ENCODE measurements at places on chromosomes 6 and 20.

DNA sequence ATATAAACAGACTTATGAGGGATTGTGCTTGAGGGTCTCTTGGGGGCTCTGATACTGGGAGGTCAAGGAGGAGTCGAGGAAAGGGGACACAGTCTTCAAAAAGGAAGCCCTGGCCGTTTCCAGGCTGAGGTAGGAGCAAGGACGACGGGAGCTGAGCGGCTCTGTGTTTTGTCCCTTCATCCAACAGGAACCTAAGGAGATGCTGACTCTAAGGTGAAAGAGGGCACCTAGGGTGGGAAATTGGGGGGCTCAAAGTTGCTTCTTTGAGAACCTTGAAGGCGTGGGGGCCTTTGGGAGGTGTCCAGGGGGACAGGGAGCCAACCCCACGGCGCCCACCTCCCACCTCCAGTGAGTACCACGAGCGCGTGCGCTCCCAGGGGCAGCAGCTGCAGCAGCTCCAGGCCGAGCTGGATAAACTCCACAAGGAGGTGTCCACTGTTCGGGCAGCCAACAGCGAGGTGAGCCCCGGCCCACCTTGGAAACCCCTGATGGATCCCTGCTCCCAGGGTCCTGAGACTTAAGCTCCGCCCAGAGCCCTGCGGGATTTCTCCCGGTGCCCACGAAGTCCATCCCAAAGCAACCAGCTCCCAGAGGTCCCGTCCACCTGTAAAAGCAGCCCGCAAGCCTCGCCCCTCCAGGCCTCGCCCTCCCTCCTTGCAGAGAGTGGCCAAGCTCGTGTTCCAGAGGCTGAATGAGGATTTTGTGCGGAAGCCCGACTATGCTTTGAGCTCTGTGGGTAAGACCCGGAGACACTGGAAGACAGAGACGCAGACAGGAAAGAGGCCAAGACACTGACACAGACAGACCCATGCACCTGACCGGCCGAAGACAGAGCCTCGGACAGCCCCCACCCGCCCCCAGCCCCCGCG, 2.9 kb downstream of the SPAG4 start:
- no peak for DNase-seq

- no peak for DNase-seq
Observed at GRCh38 chr6:168333039-168333438, 13.5 kb upstream of the DACT2 start.

- no peak for DNase-seq
Observed at GRCh38 chr6:144435602-144436426, 150.7 kb downstream of the UTRN start.

DNA sequence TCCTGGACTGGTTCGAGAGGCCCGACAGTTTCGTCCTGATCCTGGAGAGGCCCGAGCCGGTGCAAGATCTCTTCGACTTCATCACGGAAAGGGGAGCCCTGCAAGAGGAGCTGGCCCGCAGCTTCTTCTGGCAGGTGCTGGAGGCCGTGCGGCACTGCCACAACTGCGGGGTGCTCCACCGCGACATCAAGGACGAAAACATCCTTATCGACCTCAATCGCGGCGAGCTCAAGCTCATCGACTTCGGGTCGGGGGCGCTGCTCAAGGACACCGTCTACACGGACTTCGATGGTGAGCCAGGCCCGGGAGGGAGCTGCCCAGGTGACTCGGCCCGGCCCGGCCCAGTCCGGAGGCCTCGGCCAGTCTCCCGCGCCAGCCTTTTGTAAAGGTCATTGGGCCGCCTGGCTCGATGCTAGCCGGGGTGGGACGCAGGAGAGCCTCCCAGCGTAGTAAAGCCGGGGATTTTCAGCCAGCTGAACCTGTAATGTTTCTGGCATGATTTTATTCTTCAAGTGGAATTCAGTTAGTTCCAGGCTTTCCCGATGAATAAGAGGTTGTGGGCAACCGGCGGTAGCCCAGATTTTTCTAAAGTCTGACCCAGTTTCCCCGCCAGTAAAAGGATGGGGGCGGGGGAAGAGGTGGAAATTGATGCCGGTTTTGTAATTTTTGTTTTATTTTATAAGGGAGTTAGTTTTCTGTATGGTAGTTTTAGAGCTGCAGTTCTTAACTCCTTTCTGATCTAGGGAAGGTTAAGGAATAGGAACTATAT, 1.4 kb downstream of the PIM1 start:
- no peak for DNase-seq

GRCh38 chr20:62508641-62509051, 32.9 kb upstream of the GATA5 start:
- DNase-seq, result no peak

DNA sequence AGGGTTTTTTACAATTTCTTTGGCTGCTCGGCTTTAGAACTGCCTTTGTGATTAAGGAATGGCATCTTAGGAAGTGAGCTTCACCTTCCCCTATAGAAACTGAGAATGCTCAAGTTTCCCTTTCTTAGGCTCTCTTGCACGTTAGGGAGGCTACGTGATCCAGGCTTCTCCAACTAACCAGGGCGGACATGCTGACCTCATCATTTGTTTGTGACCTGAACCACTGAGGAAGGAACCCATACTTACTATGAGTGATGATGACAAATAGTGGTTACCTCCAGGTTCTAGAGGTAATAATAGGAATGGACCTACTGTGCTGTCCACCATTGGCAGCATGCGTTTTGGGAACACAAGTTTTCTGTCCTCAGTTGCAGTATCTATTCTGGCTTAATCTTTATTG, 645.8 kb downstream of the C6orf118 start:
- DNase-seq, result no peak

- DNase-seq, result no peak
Observed at GRCh38 chr6:9535106-9535505, 879.8 kb downstream of the TFAP2A start.

DNA sequence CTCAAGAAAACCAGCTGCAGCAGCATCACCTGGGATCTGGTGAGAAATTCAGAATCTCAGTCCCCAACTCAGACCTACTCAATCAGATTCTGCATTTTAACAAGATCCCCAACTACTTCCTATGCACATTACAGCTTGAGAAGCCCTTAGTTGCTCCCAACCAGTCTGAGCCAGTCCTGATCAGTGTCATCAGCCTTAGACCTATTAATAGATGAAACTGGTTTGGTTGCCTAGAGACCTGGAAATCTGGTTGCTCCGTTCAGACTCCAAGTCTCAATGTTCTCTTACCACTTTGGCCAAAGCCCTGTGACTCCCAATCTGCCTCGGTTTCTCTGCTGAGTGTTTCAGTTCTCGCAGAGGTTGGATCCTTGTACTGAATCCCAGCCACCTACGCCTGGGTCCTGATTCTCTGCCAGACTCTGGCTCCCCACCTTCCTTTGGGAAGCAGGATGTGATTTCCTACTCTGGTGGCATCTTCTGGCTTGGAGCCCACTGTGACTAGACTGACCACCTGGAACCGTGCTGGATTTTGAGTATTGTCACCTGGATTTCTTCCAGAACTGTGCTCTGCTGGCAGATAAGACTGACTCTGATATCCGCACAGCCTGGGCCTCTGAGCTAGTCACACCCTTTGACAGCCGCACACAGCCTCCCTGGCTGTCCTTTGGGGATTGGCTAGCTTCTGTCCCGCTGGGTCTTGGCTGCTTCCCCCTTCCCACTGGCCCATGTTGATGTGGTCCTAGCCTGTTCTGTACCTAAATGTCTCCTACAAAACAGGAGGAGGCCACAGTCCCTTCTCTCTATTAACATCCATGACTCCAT, 20.3 kb upstream of the ATXN1 start:
- no peak for DNase-seq

GRCh38 chr20:62350629-62351422, 16.3 kb downstream of the LAMA5 start:
- no peak for DNase-seq

DNA sequence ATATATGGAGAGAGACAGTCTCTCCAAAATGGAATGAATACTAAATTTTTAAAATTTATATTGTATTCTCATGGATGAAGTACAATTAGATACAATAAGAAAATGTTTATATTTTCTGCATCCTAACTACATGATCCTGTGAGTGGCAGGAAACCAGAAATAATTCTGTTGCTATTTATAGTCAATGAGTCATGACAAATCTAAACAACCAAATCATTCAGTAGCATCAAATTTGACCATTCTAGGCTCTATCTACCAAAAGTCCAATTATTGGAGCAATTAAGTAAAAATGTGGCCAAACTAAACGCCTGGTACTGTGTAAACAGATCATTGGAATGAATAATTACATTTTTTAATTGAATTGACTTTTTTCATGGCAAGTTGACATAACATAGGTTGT, 959.8 kb downstream of the EPHA7 start:
- no peak for DNase-seq

- DNase-seq, result no peak
Observed at GRCh38 chr6:135622081-135622480, 124.5 kb upstream of the AHI1 start.

DNA sequence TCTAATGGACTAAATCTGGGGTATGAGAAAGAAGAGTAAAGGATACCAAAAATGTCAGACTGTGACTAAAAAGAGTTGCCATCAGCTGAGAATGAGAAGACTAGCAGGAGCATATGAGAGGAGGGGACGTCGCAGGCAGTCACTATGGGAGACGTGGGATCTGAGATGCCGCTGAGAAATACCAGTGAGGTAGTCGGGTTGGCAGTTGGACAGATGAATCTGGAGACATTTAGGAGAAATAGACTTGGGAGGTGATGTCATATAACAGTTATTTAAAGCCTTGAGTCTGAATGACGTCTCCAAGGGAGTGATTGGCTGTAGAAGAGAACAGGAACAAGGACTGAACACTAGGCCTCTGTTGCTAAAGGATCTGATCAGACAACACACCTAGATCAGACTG, 51.5 kb upstream of the TRIM26 start:
- no peak for DNase-seq

- no peak for DNase-seq
Observed at GRCh38 chr6:83970582-83970981, 63.0 kb upstream of the MRAP2 start.

DNA sequence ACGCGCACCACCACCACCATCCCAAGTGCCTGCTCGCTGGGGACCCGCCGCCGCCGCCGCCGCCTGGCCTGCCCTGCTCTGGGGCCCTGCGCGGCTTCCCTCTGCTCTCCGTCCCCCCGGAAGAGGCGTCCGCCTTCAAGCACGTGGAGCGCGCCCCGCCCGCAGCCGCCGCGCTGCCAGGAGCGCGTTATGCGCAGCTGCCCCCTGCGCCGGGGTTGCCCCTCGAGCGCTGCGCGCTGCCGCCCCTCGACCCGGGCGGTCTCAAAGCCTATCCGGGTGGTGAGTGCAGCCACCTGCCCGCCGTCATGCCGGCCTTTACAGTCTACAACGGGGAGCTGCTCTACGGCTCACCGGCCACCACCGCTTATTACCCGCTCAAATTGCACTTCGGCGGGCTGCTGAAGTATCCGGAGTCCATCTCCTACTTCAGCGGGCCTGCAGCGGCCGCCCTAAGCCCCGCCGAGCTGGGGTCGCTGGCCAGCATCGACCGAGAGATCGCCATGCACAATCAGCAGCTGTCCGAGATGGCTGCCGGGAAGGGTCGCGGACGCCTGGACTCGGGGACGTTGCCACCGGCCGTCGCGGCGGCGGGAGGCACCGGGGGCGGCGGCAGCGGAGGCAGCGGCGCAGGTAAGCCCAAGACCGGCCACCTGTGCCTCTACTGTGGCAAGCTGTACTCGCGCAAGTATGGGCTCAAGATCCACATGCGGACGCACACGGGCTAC, 7.2 kb downstream of the PRDM13 start:
- peak; percentile 17 for DNase-seq

DNA sequence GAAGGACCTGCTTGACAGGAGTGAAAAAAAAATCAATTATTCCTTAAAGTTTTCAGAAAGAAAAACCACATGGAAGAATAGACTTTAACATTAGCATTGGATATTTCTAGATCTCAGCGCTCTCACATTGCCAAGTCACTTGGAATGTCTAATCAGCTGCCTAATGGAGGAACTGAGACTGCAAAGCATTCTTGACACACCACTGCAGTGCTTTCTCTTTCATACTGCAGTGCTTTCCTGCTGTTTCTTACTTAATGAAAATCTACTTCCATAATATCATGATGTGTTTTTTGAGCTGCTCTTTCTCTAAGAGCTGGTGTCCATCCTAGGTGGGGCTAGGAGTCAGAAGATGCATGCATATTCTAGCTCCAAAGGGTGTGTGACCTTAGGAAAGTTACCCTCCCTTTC, 20.4 kb upstream of the MCM3 start:
- no peak for DNase-seq

DNA sequence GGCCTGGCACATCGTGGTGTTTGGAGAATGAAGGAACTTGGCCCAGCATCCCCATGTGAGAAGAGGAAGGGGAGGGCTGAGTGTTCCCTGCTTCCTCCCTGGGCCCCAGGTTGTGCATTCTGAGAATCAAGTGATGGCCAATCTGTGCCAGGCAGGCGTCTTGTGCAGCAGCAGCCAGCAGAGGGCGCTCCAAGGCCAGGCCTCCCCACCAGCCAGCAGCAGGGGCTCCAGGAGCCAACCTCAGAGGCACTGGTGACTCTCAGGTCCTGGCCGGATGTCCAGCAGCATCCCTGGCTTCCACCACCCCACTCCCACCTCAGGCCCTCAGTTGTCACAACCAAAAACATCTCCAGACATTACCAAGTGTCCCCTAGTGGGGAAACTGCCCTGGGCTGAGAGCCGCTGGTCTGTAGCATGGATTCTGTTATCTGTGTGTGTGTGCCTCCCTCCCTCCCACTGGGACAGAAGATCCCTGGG, 192.0 kb downstream of the PREX1 start:
- no peak for DNase-seq

GRCh38 chr6:113385020-113385431, 472.1 kb upstream of the MARCKS start:
- DNase-seq, result no peak

DNA sequence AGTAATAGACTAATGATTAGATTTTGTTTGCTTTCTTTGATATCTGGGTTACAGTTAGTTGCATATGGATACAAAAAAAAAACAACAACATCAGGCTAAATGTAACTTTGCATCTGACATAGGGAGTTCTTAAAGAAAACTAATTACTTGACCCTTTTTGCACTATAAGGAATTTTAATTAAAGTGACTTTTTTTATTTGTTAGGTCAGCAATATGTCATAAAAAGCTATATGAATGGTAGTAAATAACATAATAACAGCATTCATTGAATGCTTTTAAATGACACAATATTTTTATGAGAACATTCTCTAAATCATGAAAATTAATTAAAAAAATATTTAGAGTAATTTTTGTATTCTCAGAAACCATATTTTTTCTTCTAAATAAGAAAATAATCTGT, 183.6 kb downstream of the GRIK2 start:
- no peak for DNase-seq

GRCh38 chr20:11918391-11918845, 725 bp downstream of the BTBD3 start:
- no peak for DNase-seq

- DNase-seq, result no peak
Observed at GRCh38 chr20:63752411-63753101, 13.0 kb downstream of the SLC2A4RG start.

- no peak for DNase-seq
Observed at GRCh38 chr6:135173242-135173988, 7.7 kb upstream of the MYB start.

GRCh38 chr6:130778946-130779657, 48.1 kb upstream of the SMLR1 start:
- DNase-seq, result no peak

- no peak for DNase-seq
Observed at GRCh38 chr20:6993511-6993910, 226.0 kb downstream of the BMP2 start.
